ENCODE measurements at places on chromosomes 3 and 15.

GRCh38 chr3:107206141-107206540, 171.1 kb upstream of the CCDC54 start:
- no peak for DNase-seq

DNA sequence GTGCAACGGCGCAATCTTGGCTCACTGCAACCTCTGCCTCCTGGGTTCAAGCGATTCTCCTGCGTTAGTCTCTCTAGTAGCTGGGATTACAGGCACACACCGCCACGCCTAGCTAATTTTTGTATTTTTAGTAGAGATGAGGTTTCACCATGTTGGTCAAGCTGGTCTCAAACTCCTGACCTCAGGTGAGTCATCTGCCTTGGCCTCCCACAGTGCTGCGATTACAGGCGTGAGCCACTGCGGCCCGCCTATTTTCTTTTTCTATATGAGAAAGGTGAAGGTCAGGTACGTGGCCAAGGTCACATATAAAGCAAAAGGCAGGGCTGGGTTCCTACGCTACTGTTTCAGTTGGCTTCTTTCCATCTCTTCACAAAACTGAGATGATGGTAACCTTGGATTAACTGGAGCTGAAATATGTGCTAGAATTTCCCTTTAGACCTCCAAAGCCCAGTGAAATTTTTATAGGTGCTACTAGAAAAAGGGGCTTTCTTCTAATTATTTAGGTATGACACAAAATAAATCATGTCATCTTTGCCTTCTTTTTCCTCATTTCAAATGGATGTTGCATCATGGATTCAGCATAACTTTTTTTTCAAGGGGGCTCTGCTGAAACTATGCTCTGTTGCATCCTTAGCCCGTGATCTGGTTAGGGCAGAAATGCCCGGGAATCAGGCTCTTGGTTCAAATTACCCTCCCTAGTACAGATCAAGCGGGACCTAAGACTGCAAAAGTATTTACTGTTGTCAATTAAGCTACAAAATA, 68.5 kb downstream of the MYO1E start:
- no peak for DNase-seq

DNA sequence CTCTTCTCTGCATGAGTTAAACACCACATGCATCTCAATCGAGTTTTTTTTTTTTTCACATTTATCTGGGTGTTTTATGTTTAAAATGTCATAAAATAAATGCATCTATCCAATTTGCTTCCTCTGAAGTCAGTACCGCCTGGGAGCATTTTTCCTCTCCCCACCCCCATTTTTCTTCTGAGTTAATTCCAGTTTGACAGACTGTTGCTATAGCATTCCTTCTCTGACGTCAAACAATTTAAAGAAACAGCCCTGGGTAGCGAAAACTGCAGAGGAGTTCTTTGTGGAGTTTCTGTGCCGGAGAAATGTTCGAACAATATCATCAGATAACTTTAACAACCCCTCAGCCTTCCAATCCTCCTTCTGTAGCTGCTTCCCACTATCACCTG, 900 bp upstream of the GNB4 start:
- DNase-seq: peak; percentile 92

- no peak for DNase-seq
These were observed 40.8 kb upstream of the SPTSSB start for GRCh38 chr3:161412123-161412522.
